NCI-H510A treated with DMSO at 0.1 percent for 48 hours (cell line): ENCODE measurements at places on chromosomes 1 and 21.

DNA sequence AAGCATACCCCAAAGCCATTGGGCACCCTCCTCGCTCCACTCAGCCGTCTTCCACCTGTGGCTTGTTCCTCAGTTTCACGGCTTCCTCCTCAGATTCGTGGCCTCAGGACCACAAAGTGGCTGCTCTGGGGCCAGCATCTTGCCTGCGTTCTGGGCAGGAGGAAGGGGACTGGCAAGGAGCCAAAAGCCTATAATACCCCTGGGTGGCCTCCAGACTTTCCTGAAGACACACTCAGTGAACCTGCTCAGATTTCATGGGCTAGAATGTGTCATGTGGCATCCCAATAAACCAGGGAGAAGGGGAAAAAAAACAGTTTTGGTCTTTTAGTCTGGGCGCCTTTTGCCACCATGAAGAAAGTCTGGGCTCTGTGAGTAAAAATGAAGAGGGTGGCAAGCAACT is 62.0 kb downstream of the SDC3 start:
- no peak for DNase-seq

- peak; percentile 13 for DNase-seq
Observed at GRCh38 chr1:70628973-70629372, 217.9 kb downstream of the CTH start.

GRCh38 chr1:109112056-109112651 is 1.8 kb upstream of the ELAPOR1 start:
- DNase-seq: peak; percentile 22

GRCh38 chr1:183578856-183579255 is 11.4 kb downstream of the NCF2 start:
- DNase-seq: no peak

DNA sequence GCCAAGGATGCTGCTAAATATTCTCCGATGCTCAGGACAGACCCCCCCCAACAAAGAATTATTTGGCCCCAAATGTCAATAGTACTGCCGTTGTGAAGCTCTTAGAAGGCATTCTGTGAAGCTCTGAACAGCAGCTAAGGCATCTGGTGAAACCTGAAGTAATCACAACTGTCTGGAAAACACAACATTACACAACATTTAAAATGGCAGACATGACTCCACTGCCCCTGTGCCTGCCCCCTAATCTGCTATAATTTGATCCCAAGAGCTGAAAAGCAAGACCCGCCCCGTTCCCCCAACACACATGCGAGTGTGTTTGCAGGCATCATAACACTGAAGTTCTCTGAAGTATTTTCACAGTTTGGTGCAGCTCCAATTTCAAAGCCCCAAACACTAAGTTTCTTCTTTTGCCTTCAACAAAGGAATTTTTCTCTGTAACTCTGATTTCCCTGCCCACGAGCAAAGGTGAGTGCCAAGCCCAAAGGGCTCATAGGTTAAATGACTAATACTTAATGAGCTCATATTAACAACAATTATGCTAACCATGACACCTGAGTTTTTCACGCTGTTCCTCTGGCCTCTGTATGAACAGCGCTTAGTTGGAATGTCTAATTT is 129.2 kb downstream of the CLIC6 start:
- DNase-seq: no peak

DNA sequence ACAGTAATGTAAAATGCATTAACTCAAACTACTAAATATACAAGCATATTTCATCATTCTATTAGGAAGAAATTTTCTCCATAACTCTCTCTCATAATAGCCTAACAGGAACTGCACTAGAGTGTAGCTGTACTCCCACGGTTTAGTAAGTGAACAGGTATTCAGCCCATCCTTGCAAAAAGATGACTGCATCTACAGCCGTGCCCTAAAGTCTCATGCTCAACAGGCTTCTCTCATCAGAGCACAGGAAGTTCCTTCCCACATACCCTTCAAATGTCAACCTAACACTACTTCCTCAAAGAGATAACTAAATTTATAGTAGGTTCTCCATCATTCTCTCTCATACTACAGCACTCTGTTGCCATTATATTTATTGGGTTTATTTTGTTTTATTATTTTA is 251.6 kb downstream of the AKT3 start:
- no peak for DNase-seq

- DNase-seq: no peak
Observed at GRCh38 chr1:95004013-95004412, 68.7 kb downstream of the ALG14 start.
